ENCODE measurements at places on chromosomes 2 and 18.

DNA sequence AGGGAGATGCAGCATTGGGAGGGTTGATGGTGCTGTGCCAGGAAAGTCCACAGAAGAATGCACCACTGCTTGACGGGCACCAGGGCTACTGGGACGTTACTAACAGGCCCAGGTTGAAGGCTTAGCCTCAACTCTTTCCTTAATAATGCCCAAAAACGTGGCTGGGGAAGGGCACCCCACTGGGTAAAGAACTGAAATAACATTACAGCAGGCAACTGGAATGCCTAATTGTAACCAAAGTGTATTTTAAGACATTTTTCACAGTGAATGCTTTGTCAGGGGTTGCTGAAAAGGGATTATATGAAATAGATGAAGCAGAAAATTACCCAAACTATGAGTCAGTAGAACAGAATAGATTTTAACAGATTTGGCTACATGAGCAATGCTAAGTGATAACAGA, 191.3 kb downstream of the CMPK2 start:
- no peak for DNase-seq

- no peak for DNase-seq
These were observed 62.4 kb downstream of the MRPS9 start for GRCh38 chr2:105100046-105100840.

- DNase-seq, result no peak
These were observed 29.3 kb downstream of the BCL2L11 start for GRCh38 chr2:111149882-111150455.

GRCh38 chr2:195494451-195494850, 162.6 kb upstream of the SLC39A10 start:
- DNase-seq, result no peak
